Fibroblast of gingiva (primary cell): ENCODE measurements at places on chromosomes 12 and 14.

DNA sequence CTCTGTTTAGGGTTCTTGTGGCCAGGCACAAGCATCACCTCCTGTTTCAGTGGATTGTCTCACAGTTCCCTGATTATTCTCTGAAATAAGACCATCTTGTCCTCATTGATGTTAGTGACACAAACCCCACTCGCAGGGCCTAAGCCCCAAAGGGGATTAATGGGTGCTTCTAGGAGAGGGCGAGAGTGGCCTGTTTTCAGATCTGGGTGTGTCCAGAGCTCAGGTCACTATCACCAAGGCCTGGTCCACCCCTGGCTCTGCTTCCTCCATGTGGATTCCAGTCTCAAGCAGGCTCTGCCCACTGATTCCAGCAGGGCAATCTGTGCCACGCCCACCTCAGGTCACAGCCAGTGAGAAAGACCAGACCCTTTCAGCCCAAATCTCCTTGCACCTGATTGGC is 361.9 kb downstream of the ADGRD1 start:
- no peak for DNase-seq

GRCh38 chr12:85392508-85392907 is 112.5 kb downstream of the ALX1 start:
- DNase-seq: no peak

GRCh38 chr14:53516261-53516774 is 363.2 kb upstream of the DDHD1 start:
- peak; percentile 97 for DNase-seq

GRCh38 chr12:113477171-113477841 is 5.6 kb upstream of the LHX5 start:
- no peak for DNase-seq

DNA sequence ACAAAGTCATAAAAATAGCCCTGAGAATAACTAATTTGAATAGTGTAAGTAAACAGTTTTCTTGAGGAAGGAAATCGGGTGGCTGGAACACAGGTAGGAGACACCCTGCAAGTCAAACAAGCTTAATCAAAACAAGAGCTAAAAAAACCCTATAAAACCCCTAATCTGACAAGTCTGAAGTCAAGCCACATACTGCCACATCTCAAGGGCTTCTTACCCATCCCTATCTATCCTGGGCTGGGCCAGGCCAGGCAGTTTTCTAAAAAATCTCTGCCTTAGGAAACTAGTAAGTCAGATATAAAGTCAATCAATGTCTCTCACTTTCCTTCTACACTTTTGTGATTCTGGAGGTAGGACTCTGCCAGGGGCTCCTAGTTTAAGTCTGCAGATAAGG is 15.3 kb downstream of the UBE2N start:
- no peak for DNase-seq

- DNase-seq: no peak
Observed at GRCh38 chr12:75974323-75975187, 57.0 kb downstream of the PHLDA1 start.
